ENCODE measurements at places on chromosomes 4 and X.

DNA sequence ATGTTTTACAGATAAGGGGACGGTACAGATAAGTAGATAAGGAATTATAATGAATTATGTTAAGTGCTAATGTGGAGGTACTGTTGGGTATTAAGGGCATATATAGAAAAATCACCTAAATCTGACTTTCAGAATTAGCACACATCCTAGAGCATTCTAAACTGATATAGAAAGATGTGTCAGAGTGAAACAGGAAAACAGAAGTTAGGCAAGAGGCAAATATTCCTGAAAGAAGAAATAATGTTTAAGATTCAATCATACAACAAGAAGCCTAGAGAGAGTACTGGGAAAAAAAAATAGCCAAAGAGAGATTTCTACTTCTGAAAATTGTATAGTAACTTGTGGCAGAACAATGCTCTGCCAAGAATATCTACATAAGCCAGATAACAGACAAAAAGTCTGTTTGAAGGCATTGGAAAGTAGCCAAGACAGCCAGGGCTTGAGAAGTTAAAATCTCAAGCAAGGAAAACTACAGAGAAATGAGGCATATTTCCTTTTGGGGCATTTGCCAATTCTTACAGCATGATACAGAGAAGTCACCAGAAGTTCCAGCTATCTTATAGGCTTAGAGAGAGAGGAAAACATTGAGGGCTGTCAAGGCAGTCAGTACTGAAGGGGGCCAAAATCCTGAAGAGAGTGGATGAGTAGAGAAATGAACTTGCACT lies 646.0 kb downstream of the RPA4 start:
- no peak for DNase-seq

GRCh38 chrX:95505721-95506120 lies 1178.9 kb upstream of the DIAPH2 start:
- no peak for DNase-seq

- no peak for DNase-seq
Measured at GRCh38 chr4:95059663-95060062, 301.9 kb downstream of the BMPR1B start.

DNA sequence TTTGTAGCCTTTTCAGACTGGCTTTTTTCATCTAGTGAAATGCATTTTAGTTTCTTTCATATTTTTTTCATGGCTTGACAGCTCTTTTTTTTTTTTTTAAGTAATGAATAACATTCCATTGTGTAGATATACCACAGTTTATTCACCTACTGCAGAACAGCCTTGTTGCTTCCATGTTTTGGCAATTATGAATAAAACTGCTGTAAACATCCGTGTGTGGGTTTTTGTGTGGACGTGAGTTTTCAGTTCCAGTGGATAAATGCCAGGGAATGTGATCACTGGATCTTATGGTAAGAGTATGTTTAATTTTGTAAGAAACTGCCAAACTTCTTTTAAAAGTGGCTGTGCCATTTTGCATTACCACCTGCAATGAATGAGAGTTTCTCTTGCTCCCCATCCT lies 160.8 kb downstream of the SOWAHB start:
- DNase-seq = no peak

DNA sequence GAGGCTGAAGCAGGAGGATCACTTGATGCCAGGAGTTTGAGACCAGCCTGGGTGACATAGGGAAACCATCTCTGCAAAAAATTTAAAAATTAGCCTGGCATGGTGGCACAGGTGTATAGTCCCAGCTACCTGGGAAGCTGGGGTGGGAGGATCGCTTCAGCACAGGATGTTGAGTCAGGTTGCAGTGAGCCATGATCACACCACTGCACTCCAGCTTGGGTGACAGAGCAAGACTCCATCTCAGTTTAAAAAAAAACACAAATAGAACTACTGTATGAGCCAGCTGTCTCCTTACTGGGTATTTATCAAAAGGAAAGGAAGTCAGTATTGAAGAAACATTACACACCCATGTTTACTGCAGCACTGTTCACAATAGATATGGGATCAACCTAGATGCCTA lies 138.7 kb downstream of the RAP1GDS1 start:
- DNase-seq = no peak

DNA sequence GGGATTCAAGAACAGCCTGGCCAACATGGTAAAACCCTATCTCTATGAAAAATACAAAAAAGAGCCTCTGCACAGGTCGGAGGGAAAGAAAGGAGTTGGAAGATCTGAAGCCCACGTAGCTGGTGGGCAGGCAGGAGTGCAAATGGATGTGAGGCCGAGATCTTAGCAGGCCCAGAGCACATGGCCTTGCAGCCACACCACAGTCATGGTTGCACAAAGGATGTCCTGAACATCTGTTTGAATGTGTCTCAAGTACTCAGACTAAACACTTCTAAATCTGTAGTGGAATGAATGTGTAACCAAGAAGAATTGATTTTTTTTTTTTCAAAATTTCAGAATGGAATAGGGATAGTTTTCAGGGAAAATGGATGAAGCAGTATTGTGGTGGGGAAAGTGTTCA lies 10.8 kb downstream of the CA5B start:
- no peak for DNase-seq

DNA sequence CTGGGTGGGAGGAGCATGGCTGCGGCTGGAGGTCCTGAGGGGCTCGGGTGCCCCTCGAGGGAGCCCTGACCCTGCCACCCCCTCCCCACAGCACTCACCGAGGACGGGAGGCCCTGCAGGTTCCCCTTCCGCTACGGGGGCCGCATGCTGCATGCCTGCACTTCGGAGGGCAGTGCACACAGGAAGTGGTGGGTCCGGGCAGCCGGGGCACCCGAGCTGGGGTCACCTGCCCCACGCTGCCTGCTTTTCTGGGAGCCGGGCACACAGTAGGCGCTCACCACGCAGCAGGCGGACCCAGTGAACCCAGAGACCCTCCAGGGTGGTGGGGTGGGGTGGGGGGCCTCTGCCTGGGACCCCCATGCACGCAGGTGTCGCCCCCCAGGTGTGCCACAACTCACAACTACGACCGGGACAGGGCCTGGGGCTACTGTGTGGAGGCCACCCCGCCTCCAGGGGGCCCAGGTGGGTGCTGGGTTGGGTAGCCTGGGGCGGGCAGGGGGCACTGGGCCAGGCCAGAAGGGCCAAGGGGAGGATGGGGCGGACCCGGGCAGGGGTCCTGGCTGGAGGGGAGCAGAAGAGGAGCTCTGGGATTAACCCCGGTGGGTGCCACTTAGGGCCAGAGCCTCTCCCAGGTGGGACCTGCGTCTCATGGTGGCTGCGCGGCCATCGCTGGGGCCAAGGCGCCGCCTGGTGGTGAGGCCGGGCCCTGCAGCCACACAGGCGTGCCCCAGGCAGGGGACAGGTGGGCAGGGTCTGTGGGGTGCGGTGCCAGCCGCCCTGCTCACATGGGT lies 1.4 kb downstream of the HGFAC start:
- DNase-seq = no peak

DNA sequence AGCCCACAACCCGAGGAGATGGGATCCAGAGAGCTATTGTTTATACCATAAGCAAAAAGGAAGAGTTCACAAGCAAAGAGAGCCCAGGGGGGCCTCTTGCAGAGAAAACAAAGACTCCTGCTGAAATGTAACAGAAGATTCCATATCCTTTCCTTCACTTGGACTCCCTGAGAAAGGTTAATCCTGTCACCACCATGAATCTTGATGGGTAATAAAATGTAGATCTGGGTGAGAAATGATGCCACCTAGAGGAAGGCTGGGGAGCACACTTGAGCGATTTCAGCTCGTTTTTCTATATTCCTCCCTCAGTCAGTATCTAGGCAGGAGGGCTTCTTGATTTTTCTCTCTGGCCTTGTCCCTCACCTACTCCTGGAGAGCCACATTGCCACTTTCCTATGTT lies 10.2 kb upstream of the KCNE5 start:
- DNase-seq = no peak

DNA sequence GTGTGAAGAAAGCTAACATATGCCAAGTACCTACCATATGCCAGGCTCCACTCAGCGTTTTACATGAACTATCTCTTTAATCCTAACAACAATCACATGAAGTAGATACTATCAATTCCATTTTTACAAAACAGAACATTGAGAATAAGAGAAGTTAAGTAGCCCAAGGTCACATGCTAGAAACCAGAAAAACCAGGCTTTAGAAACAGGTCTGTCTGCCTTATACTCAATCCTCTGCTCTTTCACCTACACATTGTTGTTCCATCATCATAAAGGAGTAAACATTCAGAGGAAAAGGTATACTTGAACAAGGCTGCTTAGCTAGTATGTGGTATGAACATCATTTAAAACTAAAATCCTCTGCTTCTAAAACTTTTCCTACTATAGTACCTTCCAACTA lies 42.1 kb downstream of the WDFY3 start:
- DNase-seq = no peak

DNA sequence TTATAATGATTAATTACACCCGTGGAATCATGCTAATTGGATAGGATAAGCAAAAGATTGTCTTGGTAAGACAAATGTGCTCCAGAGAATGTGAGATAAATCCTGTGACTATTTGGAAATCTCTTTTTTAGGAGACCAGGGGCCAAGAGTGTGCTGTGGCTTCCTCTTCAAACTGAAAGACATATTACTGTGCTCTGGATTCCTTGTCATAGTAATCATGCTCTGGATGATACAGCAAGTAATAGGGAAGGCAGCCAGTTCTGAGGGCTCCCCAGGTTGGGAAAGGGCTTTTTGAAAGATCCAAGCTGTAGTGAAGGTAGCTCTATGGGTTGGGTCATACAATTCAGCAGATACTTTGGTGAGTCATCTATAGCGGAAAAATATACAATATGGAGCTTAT lies 600.5 kb downstream of the PCDH18 start:
- DNase-seq = no peak

DNA sequence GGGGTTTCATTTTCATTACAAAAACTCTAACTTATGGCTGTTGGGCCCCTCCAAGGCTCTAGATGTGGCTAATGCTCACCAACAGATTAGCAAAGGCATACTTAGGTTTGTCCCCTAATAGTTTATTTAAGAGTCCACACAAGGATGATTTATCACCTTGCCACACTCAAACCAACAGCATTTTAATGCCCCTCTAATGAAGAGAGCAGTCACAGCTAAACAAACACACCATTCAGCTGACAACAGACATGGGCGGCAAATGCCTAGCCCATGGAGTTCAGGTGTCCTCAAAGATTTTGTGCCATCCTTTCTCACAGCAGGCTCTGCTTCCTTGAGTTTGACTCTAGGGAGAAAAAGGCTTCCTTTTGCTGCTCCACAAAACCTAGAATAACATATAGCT lies 61.8 kb upstream of the CITED1 start:
- no peak for DNase-seq

DNA sequence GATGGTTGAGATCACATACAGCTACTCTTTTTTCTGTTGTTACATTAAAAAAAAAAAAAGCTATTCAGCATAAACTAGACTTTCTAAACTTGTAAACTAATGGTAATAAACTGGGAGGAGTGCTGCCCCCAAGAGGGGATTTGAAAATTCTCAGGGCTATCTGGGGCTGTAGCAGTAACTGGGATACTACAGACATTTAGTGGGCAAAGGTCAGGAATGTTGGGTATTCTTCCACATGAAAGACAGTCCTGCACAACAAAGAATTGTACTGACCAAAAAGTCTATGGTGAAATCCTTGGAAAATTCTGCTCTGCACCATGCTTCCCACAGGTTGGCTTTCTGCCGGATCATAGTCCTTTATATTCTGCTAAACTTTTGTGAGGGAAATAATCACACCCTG lies 232.6 kb upstream of the BOD1L1 start:
- DNase-seq = no peak

DNA sequence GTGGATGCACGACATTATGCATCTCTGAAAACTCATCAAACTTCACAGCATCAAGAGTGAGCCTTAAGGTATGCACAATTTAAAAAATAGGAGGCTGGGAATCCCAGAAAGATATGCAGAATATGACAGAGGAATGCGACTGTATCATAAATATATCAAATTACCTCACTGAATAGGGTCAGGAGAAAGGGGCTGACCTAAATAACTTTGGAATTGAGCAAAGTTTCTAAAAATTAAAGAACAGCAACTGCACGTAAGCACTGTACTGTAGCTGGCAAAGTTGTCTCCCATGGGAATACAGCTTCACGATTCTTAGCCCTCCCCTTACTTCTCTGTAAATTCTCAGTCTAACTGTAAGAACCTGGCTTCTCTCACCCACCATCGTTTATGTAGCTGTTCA lies 397.4 kb upstream of the ZFP42 start:
- DNase-seq = no peak

DNA sequence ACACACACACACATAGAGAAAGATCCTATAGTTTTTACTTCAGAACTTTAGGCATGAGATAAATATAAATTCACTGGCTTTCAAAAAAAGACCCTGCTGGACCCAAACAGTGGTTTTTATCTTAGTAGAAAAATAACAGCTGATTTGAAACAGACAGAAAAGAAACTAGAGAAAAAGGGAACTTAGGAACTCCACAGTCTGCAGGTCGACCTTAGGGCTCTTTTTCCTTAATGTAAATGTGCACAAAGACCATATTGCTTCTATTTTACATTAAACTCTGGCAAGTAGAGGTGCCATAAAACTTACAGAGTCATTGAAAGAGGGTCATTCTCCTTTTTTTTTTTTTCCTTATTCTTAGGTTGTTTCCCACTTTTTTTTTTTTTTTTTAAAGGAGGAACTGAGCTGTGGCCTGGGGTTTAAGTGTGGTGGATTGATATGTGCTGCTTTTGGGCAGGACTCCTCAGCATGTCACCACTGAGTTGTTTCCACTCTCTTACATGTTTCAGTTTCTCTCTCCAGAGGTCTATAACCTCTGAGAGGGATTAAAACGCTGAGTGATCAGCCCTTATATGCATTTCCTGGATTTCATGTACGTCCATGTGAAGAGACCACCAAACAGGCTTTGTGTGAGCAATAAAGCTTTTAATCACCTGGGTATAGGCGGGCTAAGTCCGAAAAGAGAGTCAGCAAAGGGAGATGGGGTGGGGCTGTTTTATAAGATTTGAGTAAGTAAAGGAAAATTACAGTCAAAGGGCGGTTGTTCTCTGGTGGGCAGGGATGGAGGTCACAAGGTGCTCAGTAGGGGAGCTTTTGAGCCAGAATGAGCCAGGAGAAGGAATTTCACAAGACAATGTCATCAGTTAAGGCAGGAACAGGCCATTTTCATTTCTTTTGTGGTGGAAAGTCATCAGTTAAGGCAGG lies 70.8 kb upstream of the PACRGL start:
- no peak for DNase-seq

DNA sequence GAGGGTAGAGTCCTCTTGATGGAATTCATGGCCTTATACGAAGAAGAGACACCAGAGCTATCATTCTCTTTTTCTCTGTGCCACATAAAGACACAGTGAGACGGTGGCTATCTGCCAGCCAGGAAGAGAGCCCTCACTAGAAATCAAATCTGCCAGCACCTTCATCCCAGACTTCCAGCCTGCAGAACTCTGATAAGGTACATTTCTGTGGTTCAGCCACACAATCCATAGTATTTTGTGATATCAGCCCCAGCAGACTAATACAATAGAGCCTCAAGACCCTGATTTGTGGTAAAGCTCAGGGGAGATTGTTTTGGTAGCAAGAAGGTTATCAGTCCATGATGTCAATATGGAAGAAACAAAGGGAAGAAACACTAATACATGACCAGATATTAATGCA lies 1213.2 kb downstream of the NLGN4X start:
- no peak for DNase-seq
